ENCODE measurements at places on chromosomes 1 and 21. TPM values are rescaled to one million over a fixed set of nuclear protein-coding genes. Genes with fewer than 3 reads are reported as not detected.
A peak's percentile ranks its signal among the peaks of the same experiment; 100 is the strongest.

GBP5 gene
- 0.72 TPM for total RNA-seq

DNA sequence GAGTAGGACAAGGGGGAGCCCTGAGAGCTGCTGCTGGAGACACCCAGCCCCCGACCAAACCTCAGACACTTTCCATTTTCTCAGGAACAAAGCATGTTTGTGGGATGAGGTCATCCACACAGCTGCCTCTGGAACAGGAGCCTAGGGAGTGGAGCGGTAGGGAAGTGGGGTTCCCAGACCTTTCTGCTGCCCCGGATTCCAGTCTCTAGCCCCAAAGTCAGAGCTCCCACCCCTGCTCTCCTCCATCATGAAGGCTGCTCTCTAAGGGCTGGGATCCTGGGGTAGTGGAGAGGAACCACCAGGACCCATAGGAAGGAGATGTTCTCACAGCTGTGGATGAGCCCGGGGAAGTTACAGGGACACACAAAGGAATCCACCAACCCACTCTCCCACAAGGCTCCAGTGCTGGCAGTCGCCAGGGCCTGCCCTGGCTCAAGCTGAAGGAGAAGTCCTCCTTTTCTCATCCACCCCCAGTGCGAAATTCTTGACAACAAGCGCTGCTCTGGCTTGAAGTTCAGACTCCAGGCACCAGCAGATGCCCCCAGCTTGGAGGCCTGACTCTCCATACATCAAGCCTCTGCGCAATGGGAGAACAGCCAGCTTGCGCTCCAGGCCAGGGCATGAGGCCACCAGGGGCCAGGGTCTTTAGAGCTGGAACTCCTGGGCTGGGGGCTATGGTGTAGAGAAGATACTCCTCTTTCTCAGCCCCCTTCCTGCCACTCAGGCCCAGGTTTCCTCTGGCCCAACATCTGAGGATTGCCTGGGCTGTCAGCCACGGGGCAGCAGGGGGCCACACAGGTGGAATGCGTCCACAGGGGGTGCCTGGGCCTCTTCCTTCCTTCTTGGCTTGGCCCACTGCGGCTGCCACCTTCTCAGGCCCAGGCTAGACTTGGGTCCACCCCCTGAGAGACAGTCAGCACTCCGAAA lies 4.5 kb downstream of the FHL3 start:
- no peak for DNase-seq

DNA sequence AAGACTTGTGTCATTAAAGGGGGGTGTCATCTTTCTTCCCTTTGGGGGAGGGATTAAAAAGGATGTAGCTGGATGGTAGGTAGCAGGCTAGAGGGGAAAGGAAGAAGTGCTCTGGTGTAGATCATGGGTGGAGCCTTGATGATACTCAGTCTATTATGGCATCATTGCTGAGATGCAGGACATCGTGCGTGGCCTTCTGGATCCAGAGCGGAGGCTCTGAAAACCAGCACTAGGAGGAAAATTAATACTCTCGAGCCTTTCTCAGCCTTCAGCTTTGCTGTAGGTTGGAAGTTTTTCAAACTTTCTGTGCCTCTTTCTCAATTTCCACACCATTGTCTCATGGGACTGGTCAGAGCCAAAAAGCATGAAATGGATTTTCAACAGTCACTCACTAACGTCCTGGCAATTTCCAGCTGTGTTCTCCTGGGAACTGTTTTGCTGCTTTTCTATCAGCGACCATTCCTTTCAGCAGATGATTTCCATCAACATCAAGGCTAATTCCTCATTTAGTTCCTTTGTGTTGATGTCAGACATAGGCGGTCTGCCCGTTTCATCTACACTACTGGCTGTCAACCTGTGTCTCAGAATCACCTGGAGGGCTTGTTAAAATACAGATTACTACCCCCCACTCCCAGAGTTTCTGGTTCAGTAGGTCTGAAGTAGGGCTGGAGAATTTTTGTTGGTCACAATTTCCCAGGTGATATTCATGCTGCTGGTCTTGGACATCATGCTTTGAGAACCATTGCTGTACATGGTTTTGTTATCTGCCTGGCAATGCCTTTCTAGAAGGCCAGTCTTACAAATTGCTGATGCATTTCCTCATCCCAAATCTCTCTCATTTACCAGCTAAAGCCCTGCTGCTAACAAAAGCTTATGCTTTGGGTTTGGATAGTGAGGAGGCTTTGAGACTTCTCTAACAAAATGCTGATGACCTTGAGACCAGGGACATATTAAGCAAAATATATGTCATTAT lies 7.7 kb downstream of the CACNA1E start:
- DNase-seq, result peak; percentile 51

DNA sequence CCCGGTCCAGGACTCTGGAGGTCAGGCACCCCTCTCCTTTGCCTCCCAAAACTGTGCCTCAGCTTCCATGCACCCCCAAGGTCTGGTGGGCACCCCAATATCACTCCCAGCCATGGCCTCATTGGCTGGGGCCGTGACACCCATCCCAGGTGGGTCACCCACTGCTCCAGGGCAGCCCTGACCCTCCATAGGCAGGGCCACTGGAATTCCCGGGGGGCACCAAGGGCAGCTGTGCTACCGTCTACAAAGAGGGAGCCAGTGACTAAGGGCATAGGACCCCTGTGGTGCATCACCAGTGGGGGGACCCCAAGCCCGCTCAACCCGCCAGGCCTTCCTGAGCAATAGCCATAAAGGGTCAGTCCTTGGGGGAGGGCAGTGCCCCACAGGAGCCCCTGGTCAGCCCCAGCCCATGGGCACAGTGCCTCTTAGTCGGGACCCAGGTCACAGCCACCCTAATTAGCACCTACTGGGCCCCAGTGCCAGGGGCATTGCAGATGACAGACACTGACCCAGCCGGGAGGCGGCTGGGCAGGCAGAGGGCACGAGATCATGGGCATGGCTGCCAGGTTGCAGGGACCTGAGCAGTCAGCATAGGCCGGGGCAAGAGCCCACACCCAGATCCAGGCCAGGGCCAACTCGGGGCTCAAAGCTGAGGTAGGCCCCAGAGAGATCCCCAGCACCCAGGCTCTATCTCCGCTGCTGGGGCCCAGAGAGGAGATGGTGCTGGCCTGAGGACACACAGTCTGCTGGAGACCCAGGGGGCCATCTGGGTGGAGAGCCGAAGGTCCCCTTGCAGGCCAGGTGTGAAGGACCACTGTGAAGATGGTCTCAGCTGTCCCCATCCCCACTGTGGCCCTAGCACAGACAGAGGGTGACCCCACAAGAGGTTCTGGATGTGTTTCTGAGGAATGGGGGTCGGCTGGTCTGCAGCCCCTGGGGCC lies 19.0 kb upstream of the ARF1 start:
- peak; percentile 14 for DNase-seq

- DNase-seq, result no peak
Observed at GRCh38 chr1:188652678-188653077, 1823.9 kb downstream of the PLA2G4A start.

Measured in heart left ventricle (tissue), 16 donors.